ENCODE measurements at places on chromosomes 5 and 9.

GRCh38 chr5:119346394-119346793 is 9.4 kb upstream of the TNFAIP8 start:
- DNase-seq = no peak

GRCh38 chr5:6328173-6328572 is 50.2 kb downstream of the MED10 start:
- no peak for DNase-seq

DNA sequence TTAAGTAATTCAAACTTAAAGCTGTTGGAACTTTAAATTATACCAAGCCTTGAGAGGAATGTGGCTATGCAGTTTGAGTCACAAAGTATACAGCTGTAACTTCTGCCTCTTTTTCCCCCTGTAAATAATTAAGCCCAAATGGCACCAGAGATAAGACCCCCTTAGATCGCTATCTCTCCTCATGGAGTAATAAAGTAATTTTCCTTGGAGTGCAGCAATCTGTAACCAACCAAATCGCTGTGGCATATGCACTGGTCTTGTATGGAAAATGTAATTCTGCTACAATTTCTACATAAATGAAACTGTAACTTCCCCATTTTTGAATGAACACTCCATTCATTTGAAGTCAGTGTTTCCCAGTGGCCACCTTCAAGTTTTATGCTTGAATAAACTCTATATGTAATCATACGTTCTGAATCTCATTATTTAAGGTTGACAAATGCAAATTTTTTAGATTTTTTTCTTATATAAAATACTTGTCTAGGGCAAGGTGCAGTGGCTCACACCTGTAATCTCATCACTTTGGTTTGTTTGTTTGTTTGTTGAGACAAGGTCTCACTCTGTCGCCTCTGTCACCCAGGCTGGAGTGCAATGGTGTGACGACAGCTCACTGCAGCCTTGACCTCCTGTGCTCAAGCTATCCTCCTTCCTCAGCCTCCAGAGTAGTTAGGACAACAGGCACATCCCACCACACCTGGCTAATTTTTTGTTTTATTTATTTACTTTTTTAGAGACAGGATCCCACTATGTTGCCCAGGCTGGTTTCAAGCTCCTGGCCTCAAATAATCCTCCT is 12.3 kb downstream of the SUSD1 start:
- DNase-seq = no peak

- DNase-seq = no peak
These were observed 67.1 kb upstream of the PLPP6 start for GRCh38 chr9:4594994-4595393.

- DNase-seq = no peak
These were observed 128.3 kb downstream of the EFNA5 start for GRCh38 chr5:107542428-107542827.

- no peak for DNase-seq
These were observed 147.1 kb downstream of the ZNF608 start for GRCh38 chr5:124599028-124599973.

DNA sequence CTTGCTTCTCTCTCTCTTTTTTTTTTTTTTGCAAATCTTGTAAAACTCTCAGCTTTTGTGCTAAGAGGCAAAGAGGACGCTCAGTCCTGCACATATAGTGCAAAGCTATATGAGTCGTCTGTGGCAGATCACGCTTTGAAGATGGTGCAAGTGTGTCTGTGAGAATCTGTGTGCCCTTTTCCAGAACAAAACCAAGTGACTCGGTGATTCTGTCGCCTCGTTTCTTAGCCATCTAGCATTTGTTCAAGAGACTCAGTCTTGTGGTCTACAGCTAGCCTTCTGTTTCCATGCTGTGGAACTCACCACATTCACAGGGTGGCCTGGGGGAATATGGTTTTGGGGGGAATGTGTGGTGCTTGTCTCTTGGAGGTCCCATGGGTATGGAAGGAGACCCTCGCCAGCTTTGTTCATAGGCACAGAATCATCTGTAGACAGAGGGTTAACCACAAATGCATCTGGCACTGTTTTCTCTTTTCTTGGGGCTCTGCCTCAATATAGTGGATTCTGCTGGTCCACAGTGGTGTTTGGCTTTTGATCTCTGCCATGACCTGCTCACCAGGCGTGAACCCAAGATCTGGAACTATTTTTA is 82.1 kb downstream of the C9orf152 start:
- no peak for DNase-seq

- no peak for DNase-seq
These were observed 636.5 kb downstream of the IRX1 start for GRCh38 chr5:4232084-4232483.

Data from CD4-positive, CD25-positive, alpha-beta regulatory T cell (primary cell).